NAMALWA (cell line): ENCODE measurements at places on chromosomes 16 and 17.

GRCh38 chr17:64092952-64093451, 36.9 kb downstream of the ERN1 start:
- DNase-seq: no peak

DNA sequence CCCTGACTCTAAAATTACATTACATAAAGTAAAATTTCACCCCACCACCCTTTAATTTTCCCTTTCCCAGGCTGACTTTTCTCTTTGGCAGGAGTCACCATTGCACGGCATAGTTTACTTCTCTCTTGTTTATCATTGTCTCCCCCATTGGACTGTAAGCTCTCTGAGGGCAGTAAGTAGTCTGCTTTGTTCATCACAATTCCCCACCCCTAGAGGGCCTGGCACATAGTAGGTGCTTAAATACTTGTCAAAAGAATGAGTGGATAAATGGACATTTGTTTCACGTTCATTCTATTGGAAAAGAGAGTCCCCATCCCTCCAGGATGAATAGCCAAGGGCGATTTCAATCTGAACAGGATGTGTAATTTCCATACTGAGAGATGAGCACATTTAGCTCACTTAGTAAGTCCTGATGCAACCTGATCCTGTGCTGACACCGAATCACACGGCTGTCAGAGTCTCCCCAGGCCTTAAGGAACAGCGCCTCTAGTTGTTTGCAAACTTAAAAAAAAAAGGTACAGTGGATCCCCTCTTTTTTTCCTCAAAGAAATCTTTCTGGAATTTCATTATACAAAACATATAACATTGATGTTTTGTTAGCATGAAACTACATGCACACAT, 54.0 kb downstream of the AKAP1 start:
- no peak for DNase-seq

DNA sequence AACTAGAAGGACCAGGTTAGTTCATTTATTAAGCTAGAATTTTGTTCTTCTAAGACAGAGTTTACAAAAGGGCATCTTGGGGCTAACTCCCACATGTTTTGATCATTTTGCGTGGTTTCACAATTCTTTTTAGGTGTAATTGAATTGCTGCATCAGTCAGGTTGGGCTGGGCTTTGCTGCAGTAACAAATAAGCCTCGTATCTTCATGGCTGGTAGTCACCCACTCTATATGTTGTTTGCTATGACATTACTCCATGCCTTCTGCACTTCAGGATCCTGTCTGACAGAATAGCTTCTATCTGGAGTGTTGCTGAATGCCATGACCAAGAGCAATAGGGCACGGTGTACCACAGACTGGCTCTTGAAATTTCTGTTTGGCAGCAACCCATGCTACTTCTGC, 10.6 kb upstream of the IRX3 start:
- no peak for DNase-seq

GRCh38 chr17:48457080-48457836, 27.2 kb upstream of the SKAP1 start:
- peak; percentile 85 for DNase-seq
